Stimulated activated CD4-positive, alpha-beta T cell treated with anti-CD3 and anti-CD28 coated beads, Interleukin-1b, Interleukin-23, amount 100 ng/mL, for 48 hours (primary cell): ENCODE measurements at places on chromosomes 7 and 10.

GRCh38 chr7:35037211-35037525 is at the start of gene DPY19L1:
Gene DPY19L1 (minus strand): TSS chr7:35037485. CDS start chr7:35037394, 91 bp downstream.
- no peak for DNase-seq

- no peak for DNase-seq
Observed at GRCh38 chr10:65754112-65754511, 1171.7 kb upstream of the LRRTM3 start.

- no peak for DNase-seq
Observed at GRCh38 chr7:70347463-70348254, 749.4 kb downstream of the AUTS2 start.

DNA sequence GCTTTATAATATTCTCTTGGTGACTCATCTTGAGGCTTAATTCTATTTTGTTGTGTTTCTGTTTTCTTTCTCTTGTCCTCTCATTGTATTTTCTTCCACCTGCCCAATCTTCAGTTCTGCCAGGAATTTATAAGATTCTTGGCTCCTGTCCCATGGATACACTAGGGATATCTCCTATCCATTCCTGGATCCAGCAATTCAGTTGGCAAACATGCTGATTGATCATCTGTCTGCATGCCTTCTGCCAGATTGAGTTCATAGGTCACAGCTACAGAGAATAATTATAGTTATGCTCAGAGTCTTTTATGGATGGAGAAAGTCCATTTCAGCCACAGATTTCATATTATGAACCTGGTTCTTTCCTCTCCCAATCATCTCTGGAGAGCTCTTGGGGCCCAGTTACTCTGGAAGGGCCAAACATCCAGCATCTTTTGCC is 140.4 kb upstream of the MAGI2 start:
- DNase-seq, result no peak

DNA sequence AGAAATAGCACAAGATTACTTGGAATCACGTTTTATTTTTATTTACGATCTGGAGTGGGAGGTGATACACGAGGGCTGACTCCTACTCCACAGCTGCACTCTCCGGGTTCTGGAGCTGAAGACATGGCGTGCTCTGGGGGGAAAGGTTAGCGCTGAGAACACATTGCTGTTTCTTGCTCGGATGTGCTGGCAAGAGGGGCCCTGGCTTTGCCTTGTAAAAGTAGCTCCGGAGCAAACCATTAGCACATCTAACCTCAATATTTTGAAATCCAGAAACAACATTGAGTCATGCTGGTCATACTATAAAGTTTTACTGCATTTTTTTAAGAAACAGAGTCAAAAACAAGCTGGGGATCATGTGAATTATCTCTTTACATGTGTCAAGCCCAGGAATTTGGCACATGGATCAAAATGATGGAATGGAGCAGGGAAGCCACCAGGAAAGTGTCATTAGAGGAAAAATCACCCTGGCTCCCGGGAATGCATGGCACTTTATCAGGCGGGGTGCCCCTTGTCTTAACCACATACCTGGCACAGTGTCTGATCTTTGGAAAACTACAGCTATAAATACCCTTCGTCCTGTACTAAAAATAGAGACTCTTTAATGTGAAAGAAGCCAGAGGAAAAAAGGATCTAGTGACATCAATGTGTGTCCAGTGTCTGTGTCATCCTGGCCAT is 31.6 kb upstream of the LYZL1 start:
- no peak for DNase-seq

DNA sequence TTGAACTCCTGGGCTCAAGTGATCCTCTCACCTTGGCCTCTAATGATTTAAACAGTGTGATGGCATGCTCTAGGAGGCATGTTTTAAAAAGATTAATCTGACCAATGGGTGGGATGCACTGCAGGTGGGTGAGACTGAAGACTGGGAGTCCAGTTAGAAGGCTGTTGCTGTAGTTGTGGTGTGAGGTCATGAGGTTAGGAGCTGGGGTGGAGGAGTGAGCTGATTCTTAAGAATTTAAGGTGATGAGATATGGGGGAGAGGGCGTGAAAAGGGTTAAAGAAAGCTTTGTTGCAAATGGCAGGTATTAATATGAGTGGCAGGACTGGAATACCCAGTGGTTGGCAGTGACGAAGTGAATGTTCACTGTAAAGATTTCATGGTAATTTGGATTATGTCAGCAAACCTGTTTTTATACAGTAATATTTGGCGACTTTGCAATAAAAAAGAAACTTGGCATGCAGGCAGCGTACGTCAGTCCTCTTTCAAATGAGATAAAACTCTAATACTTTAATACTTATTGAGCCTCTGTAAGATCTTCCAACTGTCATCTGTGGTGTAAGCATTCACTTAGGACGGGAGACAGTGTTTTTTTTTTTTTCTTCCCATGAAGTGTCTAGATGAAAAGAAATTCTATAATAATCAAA is 72.8 kb upstream of the MTPN start:
- no peak for DNase-seq

DNA sequence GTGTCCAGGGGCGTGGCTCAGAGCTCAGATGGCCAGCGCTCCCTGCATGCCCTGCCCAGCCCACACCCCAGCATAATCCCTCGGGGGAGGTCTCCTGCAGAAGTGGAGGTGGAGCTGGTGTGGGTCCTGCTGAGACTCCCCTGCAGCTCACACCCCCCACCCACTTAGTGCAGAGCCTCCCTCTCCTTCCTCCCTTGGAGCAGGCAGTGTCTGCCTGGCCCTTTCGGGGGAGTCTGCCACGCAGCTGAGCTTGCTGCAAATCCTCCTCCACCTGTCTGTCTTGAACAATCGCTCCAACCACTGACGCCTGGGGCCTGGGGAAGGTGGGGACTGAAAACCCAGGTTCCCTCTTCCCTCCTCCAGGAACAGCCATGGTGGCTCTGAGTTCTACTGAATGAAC is 219.7 kb upstream of the PPP2R2D start:
- DNase-seq, result no peak

GRCh38 chr7:70695795-70696083 is 436.2 kb upstream of the GALNT17 start:
- DNase-seq, result no peak

GRCh38 chr7:127993987-127994386 is 37.2 kb downstream of the LRRC4 start:
- DNase-seq, result no peak

- DNase-seq, result no peak
Observed at GRCh38 chr10:19154375-19154774, 105.8 kb downstream of the MALRD1 start.

- no peak for DNase-seq
Observed at GRCh38 chr10:125679436-125679835, 3.5 kb downstream of the TEX36 start.

DNA sequence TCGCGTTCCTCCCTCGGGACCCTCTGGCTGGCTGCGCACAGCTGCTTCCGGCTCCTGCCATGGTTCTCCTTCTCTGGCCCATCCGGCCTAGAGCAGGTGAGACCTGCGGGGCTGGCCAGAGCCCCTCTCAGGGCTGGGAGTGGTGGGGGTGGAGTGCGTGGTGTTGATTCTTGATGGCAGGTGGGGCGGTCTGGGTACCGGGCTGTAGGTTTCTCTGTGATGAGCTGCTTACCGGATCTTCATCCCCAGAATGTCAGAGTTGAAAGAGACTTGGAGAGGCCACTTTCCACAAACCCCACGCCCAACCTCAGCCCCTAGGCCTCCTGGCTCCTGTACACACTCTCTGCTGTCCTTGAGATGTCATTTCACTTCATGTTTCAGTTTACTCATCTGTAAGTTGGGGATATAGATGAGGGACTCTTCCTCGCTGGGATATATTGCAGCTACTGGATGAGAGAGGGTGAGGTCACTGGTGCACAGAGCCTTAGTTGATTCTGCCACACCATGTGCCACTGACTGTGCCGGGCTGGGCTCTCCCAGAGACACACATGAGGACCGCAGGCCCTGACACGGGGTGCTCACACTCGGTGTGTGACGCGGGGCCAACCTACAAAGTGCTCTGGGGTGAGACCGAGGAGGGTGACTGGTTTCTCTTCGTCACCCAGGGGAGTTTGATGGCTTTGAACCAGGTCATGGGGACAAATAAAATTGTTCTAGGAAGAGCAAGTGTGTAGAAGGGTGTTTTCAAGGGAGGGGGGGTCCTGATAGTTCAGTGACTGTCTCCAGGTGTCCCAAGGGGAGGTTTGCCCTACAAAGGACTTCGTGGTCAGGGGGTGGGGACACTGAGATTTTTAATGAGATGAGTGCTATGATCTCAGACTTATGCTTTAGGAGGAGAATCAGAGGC is 29.5 kb downstream of the ZNF775 start:
- no peak for DNase-seq

DNA sequence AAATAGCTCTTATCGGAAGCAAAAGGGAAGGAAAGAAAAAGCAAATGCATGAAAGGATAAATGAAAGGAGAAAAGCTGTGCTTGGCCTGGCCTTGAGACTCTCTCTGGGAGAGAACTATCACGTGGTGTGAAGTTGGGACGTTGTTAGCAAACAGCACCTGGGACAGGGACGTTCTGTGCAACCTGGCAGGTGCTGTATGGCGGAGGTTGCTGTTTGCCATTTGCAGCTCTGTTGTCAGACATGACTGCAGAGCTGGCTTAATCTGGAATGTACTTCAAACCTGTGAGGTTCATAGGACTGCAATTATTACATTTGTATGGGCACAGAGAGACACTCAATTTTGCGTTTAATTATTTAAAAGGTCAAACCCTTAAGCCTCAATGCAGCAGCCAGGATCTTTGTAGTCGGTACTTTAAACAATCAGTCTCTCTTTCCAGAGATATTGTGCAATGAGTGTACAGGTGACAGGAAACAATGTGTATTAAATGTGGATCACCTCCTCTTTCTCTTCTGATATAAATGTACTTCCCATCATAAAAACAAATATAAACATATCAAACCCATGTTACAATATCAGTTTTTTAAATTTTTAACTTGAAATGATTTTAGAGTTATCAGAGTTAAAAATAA is 800.5 kb upstream of the KCND2 start:
- DNase-seq, result no peak

DNA sequence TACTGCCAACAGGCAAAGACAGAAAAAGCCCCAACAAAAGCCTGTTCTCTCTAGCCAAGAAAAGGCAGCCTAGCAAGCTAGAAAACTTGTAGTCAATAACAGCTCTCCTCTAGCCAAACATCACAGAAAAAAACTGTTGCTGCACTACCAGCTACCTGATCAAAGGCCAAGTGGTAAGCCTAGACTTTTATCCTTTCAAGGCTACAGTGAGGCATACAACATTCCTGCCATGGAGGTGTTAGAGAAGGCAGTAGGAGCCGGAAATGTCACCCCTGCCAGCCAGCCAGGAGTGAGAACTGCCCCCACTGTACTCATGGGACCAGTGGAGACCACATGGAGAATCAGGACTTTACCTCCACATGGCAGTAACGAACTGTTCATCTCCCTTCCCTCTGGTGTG is 31.2 kb downstream of the CCDC126 start:
- DNase-seq, result no peak

DNA sequence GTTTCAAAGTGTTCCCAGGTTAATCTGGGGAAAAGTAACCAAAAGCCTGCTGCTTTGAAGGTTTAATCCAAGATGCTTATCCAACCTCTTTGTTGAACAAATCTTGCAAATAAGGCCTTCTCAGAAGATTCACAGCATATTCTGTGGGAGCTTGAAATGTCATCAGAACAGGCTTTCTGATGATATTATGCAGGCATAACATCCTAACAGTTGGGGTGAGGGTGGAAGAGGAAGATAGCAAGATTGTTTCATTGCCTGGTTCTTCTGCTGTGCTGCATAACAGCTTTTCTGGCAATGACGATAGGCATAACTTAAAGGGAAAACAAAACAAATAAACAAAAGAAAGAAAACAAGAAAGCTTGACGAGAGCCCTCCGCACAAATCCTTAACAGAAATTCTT is 217.4 kb downstream of the PHF14 start:
- DNase-seq, result no peak

DNA sequence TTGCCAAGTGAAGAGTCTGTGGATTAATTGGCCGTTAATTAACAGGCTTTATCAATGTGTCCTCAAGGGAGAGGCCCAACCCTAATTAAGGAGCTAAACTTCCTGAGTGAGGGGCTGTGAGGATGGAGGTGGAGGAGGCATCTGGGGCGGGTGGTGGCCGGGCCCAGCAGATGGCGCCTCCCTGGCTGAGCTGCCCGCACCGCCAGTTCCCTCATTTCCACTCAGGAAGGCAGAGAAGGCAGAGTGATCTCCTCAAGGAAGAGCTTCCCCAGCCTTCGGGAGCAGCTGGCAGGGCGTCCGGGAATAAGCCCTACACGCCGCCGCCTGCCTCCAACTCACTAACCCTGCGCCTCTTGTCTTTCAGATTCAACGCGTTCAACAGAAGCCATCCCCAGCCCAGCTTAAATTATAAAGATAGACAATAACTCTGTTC is 112.2 kb downstream of the CYTH3 start:
- DNase-seq, result no peak

DNA sequence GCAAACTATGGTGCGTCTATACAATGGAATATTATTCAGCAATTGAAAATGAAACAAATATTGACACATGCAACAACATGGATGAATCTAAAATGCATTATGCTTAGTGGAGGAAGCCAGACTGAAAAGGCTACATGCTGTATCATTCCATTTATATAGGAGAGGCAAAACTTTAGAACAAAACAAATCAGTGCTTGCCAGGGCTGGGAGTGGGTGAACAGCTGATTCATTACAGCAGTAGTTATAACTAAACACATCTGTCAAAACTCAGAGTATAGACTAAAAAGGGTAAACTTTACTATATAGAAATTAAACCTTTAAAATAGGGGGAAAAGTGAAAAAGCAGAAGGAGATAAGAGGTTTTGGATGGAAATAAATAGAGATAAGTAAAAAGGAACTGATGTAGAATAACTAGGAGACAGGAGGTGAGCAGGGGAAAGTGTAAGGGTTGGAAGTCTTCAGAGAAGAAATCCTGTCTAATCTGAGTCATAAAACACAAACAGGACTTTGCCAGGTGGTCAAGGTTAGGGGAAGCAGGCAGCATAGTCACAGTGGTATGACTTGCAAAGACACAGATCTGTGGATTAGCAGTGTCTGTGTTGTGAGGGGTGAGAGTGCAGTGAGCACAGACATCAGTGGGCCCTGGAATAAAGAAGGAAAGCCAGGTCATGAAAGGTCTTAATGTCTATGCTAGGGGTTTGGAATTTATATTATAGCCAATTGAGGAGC is 349.8 kb downstream of the PHTF2 start:
- DNase-seq, result no peak

GRCh38 chr7:46776790-46777189 is 805.1 kb downstream of the TNS3 start:
- no peak for DNase-seq

DNA sequence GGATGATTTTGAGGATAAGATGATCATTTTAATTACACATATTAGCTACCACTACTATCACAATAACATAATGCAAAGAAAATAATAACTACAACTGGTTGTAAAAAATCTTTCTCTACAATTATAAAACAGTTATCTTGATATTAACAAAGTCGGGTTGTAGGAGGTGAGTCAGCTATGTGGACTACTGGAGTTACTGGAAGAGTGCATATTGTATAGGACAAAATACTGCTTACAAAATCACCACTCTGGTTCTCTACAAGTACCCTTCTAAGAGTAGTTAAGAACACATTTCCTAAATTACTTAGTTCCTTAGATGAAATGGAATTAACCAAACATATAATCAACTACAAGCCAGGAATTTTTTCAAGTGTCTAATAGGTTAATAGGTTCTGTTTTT is 74.1 kb downstream of the HYCC1 start:
- no peak for DNase-seq
